Occipital lobe (tissue), 3 donors: ENCODE measurements at places on chromosomes 12 and 14. TPM values are rescaled to one million over a fixed set of nuclear protein-coding genes. Genes with fewer than 3 reads are reported as not detected.

Gene C12orf50
- not detected for total RNA-seq

Gene TTC9
- total RNA-seq = 22.9 TPM

Gene APOF
- not detected for total RNA-seq

Gene COL2A1
- total RNA-seq = 0.78 TPM

Gene DYRK2
- 140 TPM for total RNA-seq

DNA sequence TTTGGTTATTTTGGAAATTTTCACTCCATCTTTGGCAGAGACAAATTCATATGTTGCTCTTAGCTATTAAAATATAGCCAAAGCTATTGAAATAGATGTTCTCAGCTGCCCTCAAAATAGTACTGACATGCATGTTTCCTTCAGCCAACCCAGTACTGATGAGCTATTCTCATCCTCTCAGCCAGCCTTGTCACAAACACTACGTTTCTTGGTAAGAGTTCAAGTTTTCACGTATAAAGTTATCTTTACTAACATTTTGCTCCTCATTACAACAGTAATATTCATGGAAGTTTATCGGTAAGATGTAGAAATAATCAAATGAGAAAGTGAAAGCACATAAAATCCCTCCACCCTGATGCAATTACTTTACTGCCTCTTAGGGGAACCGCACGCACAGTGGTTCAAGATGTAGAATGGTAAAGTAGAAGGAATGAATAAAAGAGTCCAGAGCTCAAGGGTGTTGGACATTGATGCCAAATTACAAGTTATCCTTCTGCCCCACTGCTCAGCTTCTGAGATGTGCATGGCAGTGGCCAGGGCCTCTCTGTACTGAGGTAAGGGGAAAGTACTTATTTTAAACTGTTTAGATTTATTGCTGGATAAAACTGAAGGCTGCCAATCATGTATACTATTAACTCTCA is 20.7 kb downstream of the GCH1 start:
- DNase-seq = no peak

DNA sequence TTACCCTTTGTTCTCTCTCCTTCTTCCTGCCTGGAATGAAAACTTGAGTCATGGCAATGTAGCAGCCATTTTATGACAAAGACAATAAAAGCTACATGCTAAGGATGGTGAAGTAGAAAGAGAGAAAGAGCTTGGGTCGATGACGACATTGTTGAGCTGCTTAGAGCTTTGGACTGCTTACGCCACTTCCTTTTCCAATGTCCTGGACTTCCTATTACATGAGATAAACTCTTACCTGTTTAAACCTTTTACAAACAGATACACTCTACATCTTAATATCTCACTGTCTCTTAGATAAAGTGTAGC is 70.1 kb downstream of the PEBP1 start:
- no peak for DNase-seq

- DNase-seq = no peak
Measured at GRCh38 chr12:3216097-3216496, 138.9 kb downstream of the TSPAN9 start.

DNA sequence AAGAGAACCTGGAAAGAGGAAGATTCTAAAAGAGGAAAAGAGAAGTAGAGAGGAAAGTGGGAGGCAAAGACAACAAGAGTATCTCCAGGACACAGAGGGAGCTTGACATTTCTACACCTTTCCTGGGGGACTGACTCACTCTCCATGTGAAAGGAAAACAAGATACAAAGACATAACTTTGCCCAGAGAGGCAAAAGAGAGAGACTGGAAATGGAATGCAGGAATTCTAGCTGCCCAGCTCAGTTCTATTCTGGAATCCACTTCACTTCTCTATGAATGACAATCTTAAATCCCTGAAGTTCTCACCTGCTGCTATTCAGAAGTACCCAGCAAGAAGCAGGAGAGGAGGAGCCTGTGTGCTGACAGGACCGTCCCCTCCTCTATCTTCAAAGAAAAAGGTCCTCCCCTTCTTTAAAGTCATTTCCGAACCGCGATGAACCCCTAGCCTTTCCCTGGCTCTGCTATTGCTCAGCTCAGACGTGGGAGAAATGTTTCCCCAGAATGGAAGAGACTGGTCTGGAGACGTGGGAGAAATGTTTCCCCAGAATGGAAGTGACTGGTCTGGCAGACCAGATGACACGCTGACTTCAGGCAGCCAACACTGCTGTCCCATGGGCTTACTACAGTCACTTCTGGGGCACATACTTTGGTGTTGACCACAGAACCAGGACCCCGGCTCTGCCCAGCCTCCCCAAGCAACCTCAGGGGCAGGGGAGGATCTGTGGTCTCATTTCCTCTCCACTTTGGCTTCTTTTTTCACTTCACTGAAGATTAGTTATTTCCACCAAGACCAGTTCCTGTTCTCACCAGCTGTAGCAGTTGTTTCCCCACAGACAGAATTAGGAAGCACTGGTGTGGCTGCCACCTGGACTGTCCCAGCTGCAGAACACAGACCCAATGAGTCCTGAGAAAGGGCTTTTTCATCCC is 8.3 kb downstream of the FMNL3 start:
- no peak for DNase-seq

DNA sequence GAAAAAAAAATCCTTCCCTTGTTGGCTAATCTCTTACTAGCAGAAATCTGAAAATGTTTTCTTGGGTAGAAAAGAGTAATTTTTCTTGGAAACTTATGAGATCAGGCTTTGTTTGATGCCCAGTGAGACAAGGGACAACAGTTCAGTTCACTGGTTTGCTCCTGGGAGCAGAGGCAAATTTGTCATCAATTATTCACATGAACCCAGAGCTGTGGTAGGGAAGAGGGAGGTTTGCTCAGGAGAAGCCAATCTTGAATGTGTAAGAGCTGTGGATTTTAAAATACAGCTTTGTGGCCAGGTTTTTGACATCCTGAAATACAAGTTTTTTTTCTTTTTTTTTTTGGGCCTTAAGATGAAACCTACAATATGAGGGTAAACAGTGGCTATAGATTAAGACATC is 426.6 kb downstream of the ATP23 start:
- no peak for DNase-seq

- no peak for DNase-seq
Measured at GRCh38 chr14:93337143-93337753, 4.4 kb upstream of the BTBD7 start.

- DNase-seq = no peak
Measured at GRCh38 chr12:45205165-45205825, 10.6 kb upstream of the ANO6 start.

GRCh38 chr12:90062799-90063198 is 354.2 kb upstream of the ATP2B1 start:
- no peak for DNase-seq

DNA sequence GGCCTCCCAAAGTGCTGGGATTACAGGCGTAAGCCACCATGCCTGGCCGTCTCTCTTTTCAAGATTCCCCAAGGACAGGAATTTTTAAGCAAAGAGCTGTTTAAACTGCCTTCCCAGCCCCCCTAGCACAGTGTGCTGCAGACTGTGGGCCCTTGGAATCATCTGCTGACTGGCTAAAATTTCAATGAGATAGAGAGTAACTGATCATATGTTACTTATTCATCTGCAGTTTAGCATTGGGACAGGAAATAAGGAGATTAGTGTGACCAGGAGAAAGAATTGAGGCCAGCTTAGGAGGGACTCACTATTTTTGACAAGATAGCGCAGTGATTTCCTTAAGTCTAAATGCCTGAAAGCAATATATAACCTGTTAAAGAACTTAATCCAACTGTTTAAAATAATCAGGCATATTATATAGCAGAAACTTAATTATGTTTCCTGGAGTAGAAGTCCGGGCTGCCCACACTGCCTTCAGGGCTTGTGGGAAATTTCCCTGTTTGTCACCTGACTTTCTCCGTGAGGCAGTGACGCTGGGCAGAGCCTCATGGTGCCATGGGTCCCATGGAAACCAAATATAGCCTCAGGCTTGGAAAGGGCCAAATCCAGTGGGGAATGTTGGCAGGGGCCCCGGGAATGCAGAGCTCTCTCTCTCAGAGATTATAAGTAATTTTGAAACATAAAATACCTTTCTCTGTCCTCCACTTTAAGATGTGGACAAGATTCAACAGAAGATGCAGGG is 22.8 kb upstream of the CEBPE start:
- DNase-seq = no peak

- no peak for DNase-seq
Measured at GRCh38 chr12:126727218-126728075, 1539.5 kb upstream of the TMEM132C start.

DNA sequence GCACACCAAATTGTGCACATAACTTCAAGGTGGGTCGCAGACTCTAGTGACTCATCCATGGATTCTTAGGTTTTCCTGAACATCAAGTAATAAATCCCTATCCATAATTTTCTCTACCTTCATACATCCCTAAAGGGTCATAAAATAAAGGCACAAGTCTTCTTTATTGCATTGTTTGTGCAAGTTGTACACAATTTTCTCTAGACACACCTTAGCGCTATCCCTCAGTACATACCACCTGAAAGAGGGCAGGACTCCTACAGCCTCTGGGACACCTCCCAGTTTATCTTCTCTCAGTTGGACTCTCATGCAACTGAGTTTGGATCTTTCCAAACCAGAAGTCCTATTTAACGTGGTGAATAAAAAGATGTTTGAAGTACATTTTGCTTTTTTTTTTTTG is 168.5 kb upstream of the BMP4 start:
- no peak for DNase-seq

DNA sequence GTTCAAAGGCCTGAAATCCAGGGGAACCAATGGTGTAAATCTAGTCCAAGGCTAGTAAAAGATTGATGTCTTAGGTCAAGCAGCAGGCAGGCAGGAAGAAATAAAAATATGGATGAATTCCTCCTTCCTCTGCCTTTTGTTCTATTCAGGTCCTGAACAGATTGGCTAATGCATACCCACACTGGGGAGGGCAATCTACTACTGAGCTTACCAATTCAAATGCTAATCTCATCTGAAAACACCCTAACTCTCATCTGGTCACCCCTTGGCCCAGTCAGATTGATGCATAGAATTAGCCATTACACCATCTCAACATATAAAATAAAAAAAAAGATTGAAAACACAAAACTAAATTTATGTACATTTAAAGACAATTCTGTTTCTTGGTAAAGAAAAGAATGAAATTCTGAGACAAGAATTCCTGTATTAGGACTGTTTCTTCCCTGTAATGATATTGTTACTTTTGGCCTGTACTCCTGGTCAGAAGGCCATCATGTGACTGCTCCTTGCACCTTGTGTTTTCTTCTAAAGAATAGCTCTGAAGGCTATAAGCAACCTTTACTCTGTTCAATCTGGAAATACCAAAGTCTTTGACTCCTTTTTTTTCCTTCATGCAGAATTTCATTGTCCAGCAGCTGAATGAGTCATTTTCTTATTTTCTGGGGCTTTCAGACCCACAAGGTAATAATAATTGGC is 19.9 kb downstream of the CLEC6A start:
- no peak for DNase-seq

- no peak for DNase-seq
Measured at GRCh38 chr14:34778744-34779143, 64.4 kb upstream of the CFL2 start.

GRCh38 chr12:82408844-82409243 is 50.5 kb downstream of the METTL25 start:
- DNase-seq = no peak
